ENCODE measurements at places on chromosomes 12 and 14.
A peak's percentile ranks its signal among the peaks of the same experiment; 100 is the strongest.

- DNase-seq = no peak
These were observed 11.7 kb downstream of the TMEM106C start for GRCh38 chr12:47975036-47975620.

GRCh38 chr14:79598339-79598738 is 613.0 kb downstream of the DIO2 start:
- no peak for DNase-seq

DNA sequence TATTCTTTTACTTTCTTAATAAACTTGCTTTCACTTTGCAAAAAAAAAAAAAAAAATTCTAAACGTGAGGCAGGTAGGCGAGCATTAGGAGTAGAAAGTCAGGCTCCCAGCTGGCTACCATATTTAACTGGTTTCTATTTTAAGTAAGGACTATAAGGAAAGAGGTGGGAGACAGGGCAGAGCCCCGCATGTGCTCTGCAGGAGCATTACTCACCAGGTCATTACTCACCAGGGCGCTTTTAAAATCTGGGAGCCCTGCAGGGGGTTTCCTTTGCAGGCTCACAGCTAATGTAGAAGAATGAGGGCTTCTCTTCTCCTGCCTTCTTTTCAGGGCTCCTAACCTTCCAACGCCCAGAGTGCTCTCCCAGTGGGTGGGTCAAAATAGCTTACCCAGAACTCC is 14.0 kb upstream of the DPF3 start:
- no peak for DNase-seq

GRCh38 chr12:55743406-55744339 is 751 bp downstream of the GDF11 start:
- peak; percentile 55 for DNase-seq
